ENCODE measurements at places on chromosomes 13 and 19.

DNA sequence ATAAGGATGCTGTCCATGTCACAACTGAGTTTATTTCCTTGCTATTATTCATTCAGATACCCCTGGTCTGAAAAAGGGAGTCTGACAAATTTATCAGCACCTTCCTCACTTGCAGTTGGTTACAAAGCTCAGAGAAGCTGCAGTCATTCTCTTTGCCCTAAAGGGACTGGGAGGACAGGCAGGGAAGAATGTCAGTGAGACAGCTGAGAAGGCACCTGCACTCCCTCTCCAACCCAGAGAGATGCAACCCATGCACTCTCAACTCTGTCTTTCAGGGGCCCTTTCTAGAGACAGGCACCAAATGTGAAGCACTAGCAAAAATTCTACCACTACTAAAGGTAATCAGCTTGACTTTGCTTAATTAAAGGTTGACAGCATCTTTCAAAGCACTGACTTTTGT is 83.3 kb downstream of the CRYL1 start:
- DNase-seq: no peak

GRCh38 chr19:13060233-13060963 is 42.3 kb downstream of the LYL1 start:
- no peak for DNase-seq

- DNase-seq: peak; percentile 65
These were observed 7.5 kb upstream of the LRFN1 start for GRCh38 chr19:39328046-39328705.

GRCh38 chr13:114225610-114226009 is 9.1 kb upstream of the CDC16 start:
- no peak for DNase-seq

GRCh38 chr13:60267498-60268202 is 103.9 kb upstream of the DIAPH3 start:
- DNase-seq: no peak

DNA sequence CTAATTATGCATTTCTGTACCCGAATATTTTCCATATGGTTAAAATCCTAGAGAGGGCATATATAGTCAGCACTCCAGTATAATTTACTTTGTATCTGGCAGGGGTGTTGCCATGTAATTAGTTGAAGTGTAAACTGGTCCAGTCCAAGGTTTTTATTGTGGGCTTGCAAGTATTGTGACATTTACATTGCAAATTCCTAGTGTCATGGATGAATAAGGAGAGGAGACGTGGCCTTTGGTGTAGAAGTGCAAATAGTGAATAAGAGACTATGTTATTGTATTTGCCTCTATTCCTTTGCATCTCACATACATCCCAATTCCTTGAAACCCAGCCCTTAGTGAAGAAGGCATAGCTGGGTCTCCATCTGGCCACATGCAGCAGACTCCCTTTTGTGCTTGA is 330.6 kb downstream of the ATP8A2 start:
- no peak for DNase-seq

- DNase-seq: no peak
These were observed 50.8 kb upstream of the XPO4 start for GRCh38 chr13:20953245-20953931.

DNA sequence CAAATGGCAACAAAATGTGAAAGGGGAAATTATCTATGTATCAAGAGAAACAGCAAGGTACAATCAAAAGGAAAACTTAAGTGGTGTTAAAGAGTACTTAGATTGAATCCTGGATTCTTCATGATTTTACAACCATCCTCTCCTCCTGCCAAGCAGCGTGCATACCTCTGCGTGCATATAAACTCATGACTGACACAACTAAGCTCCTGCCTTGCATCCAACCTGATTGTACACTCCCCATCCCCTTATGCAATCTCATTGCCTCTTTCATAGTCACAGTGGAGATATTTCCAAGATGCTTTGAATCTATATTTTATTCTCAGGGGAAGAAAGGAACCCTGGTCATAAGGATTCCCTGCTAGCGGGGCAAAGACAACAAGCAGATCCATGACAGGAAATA is 499.9 kb downstream of the KCTD12 start:
- DNase-seq: no peak

DNA sequence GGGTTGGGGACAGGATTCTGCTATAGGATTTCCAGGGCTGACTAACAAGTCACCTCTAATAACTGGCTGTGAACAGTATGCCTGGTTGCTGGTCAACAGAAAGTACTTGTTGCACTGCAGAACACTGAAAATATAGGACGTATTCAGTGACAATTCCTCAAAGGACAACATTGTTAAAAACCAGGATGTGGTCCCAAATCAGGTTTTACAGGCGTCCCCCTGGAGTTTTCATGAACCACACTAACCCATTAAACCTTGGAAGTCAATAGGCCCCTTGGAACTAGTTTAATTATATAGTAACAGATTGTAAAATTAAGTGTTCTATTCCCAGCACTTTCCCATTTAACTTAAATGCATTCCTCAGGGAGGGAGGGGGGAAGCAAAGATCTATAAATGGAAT is 495.4 kb downstream of the TBC1D4 start:
- DNase-seq: no peak

- DNase-seq: no peak
These were observed 19.3 kb upstream of the TCF3 start for GRCh38 chr19:1671716-1672037.

- DNase-seq: no peak
These were observed 312.4 kb downstream of the SHISA2 start for GRCh38 chr13:25739376-25739775.

GRCh38 chr13:113860051-113860664 is 3.7 kb downstream of the GAS6 start:
- no peak for DNase-seq

DNA sequence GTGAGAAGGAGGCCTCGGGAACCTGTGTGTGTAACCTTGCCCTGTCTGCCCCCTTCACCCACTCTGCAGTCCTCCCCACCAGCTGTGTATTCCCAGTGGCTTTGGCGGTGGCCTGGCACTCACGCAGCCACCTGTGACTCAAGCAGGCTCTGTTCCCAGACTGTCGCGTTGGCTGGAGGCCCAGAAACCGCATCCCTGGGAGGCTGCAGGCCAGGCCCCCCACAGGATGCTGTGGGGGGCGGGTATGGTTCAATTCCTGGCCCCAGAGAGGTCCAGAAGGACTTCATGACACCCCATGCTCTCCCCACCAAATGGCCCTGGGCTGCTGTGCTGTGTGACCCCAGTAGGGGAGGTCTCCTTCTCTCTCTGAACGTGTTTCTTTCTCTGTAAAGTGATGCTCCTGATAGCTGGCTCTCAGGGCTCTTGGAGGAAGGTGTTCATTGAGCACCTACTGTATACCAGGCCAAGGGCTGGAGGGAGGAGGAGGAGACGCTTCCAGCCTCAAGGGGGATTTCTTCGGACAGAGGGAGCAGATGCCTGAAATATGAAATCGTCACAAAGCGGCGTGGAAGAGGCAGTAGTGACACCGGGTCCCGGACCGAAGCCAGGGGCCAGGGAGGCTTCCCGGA is 1.9 kb upstream of the LINGO3 start:
- DNase-seq: no peak

- no peak for DNase-seq
These were observed 505 bp upstream of the ZIC2 start for GRCh38 chr13:99980824-99981734.

- no peak for DNase-seq
These were observed 9.5 kb downstream of the KMT2B start for GRCh38 chr19:35727053-35727955.

DNA sequence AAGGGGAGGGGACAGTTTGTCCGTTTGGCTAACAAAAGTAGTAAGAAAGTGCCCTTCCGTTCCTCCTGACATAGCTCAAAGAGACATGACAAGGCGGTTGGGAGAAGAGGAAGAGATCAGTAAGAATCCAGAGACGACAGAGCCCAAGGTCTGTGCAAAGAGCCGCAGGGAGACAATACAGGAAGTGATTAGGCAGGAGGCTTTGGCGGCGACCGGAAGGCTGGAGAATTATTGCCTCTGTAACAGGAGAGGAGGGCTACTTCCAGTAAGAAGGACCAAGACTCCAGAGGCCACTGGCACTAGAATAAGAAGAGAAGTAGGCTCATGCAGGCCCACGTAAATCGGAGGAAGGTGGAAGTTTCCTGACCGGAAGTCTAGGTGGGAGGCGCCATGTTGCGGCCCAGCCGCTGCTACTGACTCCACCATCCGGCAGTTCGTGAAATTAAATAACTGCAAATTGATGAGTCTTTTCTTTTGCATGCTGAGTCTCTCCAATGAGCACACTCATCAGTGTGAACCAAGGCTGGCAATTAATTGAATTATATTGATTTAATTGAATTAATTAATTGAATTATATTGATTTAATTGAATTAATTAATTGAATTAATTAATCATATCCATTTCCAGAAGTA is 9.9 kb downstream of the RFX2 start:
- peak; percentile 25 for DNase-seq

GRCh38 chr13:49367640-49368422 is 76.0 kb downstream of the CAB39L start:
- DNase-seq: no peak

GRCh38 chr13:30022796-30023195 is 172.4 kb upstream of the UBL3 start:
- no peak for DNase-seq

- no peak for DNase-seq
These were observed 77.5 kb downstream of the ZNF536 start for GRCh38 chr19:30449673-30450072.

- DNase-seq: peak; percentile 30
These were observed at the start of gene ENOX1 for GRCh38 chr13:43786766-43787517. ENOX1 (minus strand) TSS chr13:43786972.

DNA sequence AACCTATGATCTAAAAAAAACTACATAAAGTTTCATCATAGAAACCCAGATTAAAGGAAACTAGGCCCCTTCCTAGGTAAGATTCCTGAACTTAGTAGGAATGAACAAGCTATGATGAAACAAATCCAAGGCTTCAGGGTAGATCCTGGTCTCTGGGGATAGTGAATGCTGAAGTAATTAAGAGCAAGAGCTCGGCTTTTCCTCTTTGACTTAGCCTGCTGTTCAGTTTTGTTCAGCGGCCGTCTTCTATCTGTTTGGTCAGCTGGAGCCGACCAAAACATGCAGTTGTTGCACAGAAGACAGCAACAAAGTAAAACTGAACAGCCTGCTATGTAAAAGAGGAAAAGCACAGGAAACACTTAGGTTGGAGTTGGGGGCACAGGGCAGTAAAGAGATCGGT is 44.1 kb upstream of the RFXAP start:
- DNase-seq: no peak

DNA sequence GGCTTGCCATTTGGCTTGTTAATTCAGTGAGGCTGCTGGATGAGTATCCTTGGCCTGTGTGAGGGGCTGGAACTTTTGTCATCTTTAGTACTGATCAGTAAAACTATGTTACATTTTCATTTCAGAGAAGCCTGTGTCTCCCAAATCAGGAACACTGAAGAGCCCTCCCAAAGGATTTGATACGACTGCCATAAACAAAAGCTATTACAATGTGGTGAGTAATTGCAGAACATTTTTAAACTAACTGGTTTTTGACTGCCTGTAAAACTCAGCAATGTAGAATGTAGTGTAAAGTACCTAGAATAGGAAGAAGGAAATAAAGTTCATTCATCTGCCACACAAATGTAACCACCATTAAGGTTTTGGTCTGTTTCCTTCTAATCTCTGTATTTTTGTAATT is 87.4 kb upstream of the TEX29 start:
- no peak for DNase-seq

- no peak for DNase-seq
These were observed 790 bp downstream of the TPM4 start for GRCh38 chr19:16076958-16077611.

DNA sequence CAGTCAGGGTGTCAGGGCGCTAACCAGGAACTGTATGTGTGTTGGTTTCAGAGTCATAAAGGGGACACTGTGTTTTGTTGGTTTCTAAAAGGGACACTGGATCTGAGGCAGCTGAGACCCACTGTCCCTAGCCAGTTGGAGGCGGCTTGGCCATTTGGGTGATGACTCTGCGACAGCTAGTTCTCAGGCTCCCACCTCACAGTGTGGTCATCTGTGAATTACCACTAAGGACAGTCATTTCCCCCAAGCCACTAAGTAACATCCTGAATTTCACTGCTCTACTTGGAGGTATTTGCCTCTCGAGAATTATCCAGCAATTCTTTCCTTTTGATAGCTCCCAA is 51.5 kb downstream of the EPS15L1 start:
- no peak for DNase-seq

GRCh38 chr19:42285988-42286348 is 16.0 kb upstream of the PRR19 start:
- no peak for DNase-seq

DNA sequence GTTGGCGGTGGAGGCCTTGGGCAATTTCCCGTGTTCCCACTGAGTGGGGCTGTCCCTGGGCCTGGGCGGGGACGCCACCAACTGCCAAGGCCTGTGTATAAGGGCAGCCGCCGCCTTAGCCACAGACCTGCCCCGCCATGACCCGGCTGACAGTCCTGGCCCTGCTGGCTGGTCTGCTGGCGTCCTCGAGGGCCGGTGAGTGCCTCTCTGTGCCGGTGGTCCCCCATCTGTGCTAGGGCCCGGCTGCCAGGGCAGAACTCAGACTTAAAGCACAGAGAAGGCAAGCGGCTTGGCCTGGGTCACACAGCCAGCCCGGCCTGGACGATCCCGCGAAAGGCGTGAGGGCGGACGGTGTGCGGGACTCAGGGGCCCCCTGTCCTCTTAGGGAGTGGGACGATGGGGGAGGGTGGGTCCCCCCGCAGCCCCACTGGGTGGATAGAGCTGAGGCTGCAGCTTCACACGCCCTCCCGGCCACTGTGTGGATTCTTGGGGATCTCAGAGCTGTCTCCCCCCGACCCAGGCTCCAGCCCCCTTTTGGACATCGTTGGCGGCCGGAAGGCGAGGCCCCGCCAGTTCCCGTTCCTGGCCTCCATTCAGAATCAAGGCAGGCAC is at the start of gene AZU1:
Gene AZU1, plus strand, starts transcription at position 128 of the 612 bp plus-strand sequence. Its CDS starts 10 bp downstream, at position 138.
- DNase-seq: no peak

- no peak for DNase-seq
These were observed 963 bp upstream of the FPR3 start for GRCh38 chr19:51793994-51794393.

GRCh38 chr13:94113245-94113644 is 366.2 kb downstream of the DCT start:
- no peak for DNase-seq

GRCh38 chr13:112859128-112859816 is 109.7 kb upstream of the MCF2L start:
- DNase-seq: no peak

GRCh38 chr13:46051968-46052318 is 603 bp downstream of the ZC3H13 start:
- DNase-seq: no peak

Data from stimulated activated CD4-positive, alpha-beta T cell treated with anti-CD3 and anti-CD28 coated beads, Interleukin-12 subunit alpha, Interleukin-12 subunit beta, amount 100 ng/mL, for 24 hours (primary cell).